ENCODE measurements at places on chromosomes 16 and 17. TPM values are rescaled to one million over a fixed set of nuclear protein-coding genes. Genes with fewer than 3 reads are reported as not detected.

Gene ZMYND15
- total RNA-seq: 0.44 TPM

Gene LITAFD
- total RNA-seq: not detected

Gene SAMD14
- 0.50 TPM for total RNA-seq

DNA sequence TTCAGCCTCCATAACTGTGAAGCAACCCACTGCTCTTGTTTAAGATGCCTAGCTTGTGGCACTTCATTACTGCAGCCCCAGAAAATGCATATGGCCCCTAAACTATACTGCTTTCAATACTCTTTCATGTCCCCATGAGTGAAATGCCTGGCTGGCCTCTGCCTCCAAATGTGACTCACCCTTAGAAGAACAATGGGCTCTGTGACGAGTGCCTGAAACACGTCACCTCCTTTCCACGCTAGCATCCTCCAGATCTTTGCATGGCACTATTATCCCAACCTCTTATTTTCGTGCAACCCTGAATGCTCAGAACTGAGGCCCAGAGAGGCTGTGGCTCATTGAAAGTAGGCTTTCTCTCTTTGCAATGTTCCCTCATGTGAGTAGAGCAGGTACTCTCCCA lies 233.1 kb downstream of the CBLN1 start:
- no peak overlapping the region for H3K27ac ChIP-seq
- DNase-seq: no peak
- no peak overlapping the region for H3K4me3 ChIP-seq

DNA sequence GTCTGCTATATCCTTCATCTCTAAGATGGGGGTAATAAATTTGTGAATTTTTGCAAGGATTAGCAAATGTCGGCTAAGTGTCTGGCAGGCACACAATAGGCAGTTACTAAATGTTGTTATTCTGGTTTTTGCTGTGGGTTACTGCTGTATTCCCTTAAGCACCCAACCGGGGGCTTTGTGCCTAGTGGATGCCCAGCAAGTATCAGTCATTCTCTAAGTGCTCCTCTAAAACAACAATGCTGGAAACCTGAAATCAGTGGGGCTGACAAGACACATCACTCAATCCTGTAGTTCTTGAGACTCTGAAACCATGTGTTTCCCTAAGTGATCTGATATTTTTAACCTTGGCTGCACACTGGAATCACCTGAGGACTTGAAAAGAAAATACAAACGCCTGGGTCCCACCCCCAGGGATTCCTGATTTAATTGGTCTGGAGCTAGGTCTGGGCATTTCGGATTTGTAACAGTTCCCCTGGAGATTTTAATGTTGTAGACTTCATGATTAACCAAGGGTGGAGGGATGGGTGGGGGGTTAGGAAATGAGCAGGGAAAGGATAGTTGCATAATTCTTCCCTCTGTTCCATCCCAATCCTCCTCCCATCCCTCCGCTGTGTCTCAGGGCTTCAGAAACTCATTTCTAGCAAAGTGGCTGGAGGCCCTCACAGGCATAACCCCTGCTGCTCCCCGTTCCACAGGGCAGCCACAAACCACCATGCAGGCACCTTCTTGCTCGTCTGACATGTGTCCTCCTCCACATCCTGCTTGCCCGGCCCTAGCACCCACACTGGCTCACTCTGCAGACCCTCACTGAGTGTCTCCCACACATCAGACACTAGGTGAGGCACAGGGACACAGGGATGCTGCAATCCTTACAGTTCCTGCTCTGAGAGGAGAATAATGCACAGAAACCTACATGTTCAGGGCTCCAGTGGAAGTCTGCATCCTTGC lies 61.7 kb upstream of the LYRM9 start:
- no peak overlapping the region for H3K4me3 ChIP-seq
- H3K27ac ChIP-seq: no peak overlapping the region
- H3K36me3 ChIP-seq: no peaks in the 10 kb centered on the region
- no peak for DNase-seq
- H3K4me1 ChIP-seq: no peaks in the 10 kb centered on the region

- H3K27ac ChIP-seq: no peak overlapping the region
- no peak for DNase-seq
- H3K4me1 ChIP-seq: no peaks in the 10 kb centered on the region
- H3K4me3 ChIP-seq: no peak overlapping the region
These were observed 189.1 kb downstream of the CEP112 start for GRCh38 chr17:66002812-66003211.

GRCh38 chr17:82065193-82065637 lies 389 bp downstream of the DUS1L start:
- peaks cover 9% of the 10 kb centered on the region for H3K4me1 ChIP-seq
- H3K27ac ChIP-seq: peak overlapping the region; percentile 30
- H3K27me3 ChIP-seq: no peaks in the 10 kb centered on the region
- peaks cover 5% of the 10 kb centered on the region for H3K36me3 ChIP-seq
- peak overlapping the region; percentile 83 for H3K4me3 ChIP-seq
- no peak for DNase-seq
